Left renal cortex interstitium (tissue), 4 donors: ENCODE measurements at places on chromosomes 6 and 20. TPM values are rescaled to one million over a fixed set of nuclear protein-coding genes. Genes with fewer than 3 reads are reported as not detected.
A peak's percentile ranks its signal among the peaks of the same experiment; 100 is the strongest.

DNA sequence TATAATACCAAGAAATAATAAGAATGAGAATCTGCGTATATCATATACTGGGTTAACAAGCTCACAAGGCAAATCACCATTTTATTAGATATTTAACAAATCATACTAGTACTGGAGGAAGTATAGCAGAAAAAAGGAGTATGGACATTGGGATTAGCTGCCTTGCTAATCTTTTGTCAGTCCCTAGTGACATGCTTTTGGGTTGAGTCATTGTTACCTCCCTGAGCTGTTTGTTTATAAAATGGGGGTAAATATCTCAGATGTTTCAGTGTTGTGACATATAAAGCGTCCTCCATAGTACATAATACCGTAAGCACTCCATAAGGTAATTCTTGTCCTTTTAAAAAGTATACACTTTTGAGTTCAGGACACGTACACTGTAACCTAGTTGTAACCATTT lies 107.0 kb downstream of the ESR1 start:
- no peak for DNase-seq

GRCh38 chr20:35318502-35319157 lies 26.4 kb upstream of the FAM83C start:
- no peak for DNase-seq

- DNase-seq: no peak
These were observed 25.5 kb downstream of the DDO start for GRCh38 chr6:110389689-110390382.

DNA sequence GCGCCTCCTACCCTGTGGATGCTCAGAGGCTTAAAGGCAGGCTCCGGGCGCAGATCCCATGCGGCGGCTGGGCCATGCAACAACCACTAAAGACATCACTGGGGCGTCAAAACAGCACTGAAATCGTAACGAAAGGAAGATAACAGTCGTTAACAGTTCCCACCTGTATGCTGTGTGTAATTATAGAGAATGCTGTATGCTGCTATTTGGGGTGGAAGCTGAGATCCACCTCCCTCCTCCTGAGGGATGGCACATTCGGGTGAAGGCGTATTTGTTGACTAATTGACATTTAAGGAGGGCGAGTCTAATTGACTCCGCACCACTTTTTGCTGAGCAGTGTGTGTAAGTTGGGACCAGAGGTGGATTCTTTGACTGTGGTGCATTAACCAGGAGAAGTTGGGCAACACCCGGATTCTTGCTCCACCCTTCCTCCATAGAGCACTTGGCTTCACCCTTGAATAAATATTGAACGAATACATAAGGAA lies 687 bp downstream of the SLC35A1 start:
- DNase-seq: peak; percentile 1

DNA sequence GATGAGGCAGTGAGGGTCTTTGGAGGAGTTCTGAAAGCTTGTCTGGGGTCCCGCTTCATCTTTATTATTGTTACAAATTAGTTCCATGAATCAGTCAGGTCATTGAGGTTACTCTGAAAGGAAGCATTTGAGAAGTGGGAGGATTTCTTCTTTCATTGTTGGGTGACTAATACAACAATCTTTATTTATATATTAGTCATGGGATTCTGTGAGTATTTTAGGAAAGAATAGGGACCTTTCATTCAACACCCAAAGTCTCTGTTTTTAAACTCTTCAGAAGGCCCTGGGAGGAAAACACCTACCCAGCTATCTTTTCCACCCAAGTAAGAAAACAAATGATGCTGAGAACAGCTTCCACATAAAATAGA lies 98.3 kb downstream of the SOD2 start:
- no peak for DNase-seq

DNA sequence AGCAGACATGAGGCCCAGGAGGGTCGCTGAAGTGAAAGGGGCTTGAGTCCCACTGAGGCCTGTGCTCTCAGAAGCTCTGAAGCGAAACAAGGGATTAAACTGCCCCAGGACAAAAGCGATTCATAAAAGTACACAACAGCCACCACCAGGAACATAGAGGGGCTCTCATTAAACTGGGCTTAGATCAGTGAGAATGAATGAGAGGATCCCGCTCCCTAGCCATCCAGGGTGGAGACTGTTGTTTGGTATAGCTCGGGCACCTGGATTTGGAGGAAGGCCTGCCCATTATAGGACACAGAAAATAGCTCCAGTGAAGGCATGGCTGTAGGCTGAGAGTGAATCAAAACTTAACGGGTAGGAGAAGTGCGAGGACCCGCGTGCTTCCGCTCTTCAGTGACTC lies 91.6 kb upstream of the TAB2 start:
- no peak for DNase-seq

GRCh38 chr6:82365016-82365795 lies 1.6 kb downstream of the TPBG start:
- no peak for DNase-seq

DNA sequence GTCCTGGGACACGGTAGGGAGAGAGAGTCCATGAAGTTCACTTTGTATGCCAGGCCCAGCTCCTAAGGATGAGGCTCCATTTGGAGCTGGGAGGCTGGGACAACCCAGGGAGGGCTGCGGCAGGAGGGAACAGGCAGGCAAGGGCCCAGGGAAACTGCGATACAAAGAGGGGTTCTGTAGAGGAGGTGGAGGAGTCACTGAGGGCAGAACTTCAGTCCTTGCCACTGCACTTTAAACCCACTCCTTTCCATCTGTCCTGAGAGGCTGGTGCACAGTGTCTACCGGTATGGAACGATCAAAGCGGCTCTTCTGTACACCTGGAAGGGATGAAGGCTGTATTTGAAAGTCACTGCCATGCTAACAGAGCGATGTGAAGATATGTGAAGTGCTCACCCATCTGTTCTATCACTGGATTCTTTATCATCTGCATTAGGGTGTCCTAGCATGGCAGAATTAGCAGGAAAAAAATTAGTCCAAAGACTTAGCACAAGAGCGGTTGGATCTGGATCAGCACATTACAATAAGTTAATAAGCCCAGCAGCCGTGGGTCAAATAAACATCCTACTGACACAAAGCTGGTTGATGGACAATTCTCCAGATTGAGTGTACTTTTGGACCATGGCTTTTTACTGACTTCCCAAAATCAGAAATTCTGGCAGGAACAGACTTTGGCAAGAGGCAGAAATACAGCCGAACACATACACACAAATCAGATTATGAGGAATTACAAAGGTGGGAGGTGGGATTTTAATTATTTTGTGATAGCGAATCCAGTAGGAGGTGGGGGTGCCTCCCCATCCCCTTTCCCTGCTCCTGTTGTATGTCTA lies 20.9 kb upstream of the ZFAND3 start:
- DNase-seq: no peak

DNA sequence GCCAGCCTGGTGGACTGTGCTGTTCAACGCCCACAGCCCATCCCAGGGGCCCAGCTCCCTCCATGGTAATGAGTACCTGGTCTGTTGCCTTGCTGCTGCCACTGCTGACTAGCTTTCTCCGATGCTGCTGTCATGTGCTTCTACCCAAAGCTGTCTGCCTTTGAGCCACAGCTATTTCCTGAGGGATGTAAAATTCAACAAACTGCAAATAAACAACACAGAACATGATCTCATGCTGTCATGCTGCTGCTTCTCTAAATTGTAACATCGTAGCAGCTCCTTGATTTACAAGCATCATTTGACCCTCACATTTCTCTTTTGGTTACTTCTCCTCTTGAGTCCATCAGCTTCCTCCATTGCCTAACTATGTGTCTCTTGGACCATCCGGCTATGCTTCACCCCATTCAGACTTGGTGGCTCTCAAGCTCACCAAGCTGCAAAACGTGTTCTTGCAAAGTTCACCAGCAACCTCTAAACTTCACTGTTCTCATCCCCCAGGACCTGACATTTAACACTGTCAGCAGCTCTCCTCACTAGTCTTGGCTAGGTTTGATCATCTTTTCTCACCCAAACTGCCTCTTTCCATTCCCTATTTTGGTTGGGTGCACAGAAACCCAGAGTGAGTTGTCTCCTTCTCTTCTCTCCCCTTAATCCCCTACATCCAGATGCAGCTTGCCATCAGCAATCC lies 54.6 kb downstream of the FYN start:
- DNase-seq: no peak

DNA sequence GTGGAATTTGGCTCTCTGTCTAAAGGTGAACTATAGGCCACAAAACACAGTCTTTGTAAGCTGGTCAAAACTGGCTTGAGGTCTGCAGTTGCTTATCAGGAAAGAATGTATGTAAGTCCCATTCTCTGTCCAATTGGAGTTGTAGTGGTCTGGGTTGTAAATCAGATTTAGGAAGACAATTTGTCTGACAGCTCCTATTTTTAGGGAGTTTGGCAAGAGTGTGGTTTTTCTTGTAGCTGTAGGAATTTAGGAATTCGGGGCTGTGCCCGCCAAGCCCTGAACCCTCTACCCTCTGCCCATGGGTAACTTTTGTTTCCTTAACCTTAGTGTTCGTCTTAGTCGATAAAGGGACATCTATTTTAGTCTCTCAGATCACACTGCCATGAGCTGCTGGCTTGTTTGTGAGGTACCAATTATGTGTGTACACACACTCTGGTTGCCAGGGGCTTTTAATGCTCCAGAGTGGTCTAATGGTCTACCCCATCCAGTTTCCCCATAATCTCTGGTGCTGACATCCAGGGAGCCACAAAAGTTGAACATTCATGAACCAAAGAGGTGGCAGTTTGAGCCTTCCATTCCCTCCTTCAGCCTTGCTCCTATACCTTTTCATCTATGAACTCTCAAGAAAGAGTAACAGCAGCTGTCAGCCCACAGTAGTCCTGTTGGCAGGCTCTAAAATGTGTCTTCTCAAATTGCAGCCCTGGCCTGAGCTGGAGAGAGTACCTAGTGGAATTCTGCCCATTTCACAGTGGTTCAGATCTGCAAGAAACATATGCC lies 93.0 kb downstream of the ANKRD6 start:
- DNase-seq: no peak

IL17A gene
- not detected for polyA plus RNA-seq

FOXC1 gene
- 89.3 TPM for polyA plus RNA-seq

POU5F1 gene
- 8.7 TPM for polyA plus RNA-seq

CSTF1 gene
- polyA plus RNA-seq: 43.8 TPM

MACROD2 gene
- 13.0 TPM for polyA plus RNA-seq
